Dermis blood vessel endothelial cell (primary cell): ENCODE measurements at places on chromosomes 6 and 20. TPM values are rescaled to one million over a fixed set of nuclear protein-coding genes. Genes with fewer than 3 reads are reported as not detected.
A peak's percentile ranks its signal among the peaks of the same experiment; 100 is the strongest.

DNA sequence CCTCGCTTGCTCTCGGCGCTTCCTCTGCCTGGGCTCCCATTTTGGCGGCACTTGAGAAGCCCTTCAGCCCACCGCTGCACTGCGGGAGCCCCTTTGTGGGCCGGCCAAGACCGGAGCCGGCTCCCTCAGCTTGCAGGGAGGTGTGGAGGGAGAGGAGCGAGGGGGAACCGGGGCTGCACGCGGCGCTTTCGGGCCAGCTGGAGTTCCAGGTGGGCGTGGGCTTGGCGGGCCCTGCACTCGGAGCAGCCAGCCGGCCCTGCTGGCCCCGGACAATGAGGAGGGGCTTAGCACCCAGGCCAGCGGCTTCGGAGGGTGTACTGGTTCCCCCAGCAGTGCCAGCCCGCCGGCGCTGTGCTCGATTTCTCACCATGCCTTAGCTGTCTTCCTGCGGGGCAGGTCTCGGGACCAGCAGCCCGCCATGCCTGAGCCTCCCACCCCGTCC is 10.2 kb upstream of the SRPK1 start:
- DNase-seq, result no peak

DNA sequence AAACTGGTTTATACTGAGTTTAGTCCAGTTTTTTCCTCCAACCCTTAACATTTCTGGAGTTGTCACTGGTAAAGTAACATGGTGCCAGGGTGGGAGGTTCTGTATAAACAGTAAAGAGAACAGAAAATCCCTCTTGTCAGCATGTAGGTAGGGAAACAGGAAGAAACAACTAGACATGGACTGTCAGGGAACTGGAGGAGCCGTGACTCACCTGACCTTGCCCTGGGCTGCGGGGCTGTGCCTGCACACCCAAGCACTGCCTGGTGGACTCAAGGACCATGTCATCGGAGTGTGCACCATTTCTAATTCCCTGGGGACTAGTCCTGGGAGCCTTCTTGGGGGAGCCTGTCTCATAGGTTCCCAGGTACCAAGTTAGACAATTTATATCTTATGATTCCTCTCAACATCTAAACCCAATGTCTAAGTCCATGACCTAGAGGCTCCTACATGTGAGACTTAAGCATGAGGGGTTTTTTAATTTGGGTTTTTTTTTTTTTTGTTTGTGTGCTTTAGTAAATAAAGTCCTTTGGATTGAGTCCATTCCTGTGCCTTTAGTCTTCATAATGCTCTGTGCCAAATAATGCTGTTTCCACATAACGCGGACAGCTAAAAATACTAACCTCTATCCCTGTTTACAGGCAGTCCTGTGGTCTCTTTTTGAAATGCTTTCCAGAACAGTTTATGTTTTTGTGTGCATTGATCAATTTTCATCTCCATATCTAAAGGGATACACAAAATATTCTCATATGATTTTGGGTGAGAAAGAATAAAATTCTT is 136.9 kb upstream of the SUPT3H start:
- peak; percentile 16 for DNase-seq

PPP1R3G gene
- 0.74 and 0.85 TPM in 2 replicates for total RNA-seq

SLC17A9 gene
- total RNA-seq, result 9.0 and 11.8 TPM in 2 replicates

DNA sequence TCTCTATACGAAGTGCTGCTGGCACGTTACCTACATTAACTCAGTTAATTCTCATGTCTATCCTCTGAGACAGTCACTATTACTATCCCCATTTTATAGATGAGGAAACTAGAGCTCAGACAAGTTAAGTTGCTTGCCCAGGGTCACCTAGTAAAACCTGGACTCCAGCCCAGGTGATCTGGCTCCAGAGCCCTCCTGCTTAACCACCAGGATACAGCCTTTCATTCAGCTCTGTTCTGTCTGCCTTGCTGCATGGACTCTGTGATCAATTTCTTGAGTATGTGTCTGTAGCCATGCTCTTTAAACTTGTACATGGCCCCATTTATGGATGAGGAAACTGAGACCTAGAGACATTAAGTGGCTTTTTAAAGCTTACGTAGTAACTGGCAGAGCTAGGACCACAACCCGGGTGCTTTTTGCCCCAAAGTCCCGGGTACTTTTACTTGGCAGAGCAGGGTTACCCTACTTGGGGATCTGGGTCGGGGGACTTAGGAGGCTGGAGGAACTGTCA is 4.7 kb downstream of the CDKN1A start:
- no peak for DNase-seq

PRRT1 gene
- 0.05 TPM in 1 of 2 replicates, not detected in the other for total RNA-seq

DNA sequence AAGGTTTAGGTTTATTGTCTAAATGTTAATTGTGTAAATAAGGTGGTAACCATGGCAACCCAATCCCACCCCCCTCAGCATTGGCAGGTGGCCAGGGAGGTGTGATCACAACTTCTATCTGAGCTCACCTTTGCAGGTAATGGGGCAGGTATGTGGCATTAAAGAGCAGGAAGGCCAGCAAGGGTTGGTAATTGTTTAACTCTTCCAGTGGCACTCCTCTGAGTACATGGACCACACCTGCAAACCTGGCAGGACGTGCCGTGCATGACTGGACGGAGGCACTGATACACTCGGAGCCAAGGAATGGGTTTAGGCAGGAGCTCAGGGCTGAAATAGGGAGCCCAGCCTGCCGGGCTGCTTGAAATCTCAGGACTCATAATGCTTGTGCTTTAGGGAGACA is 107.0 kb upstream of the BMP2 start:
- DNase-seq, result no peak

MAS1 gene
- total RNA-seq, result not detected in 2 replicates

- DNase-seq, result peak; percentile 43
Measured at GRCh38 chr20:37179683-37180524, 556 bp upstream of the MROH8 start.

DNA sequence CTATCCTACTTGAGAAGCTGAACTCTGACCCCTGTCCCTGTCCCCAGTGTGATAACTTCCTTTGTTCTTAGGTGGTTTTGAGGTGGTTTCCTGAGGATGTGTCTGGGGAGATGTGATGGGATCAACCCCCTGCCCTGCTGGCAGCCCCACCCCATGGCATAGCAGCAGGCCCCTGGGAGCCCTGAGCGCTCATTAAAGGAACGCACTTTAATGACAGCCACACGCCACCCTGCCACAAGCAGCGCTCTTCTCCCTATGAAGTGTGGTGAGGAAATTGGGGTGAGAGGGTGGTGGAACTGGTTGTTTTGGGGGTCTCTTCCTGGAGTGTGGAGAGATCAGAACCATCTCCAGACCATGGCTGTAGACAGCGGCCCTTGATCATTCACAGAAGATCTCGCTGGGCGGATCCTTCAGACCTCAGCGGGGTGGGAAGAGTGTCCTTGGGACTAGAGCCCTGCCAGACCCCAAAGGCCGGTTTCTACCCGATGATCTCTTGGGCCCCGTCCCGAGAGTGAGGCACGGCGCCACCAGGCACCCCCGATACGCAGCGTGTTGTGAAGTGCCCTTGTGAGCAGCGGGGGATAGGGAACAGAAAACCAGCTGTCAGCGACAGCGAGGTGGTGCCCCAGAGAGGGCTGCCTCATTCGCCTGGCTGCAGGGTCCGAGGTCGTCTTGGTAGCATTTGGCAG is 45.4 kb downstream of the SYNJ2 start:
- no peak for DNase-seq

GRCh38 chr6:39378175-39378959 is 55.9 kb upstream of the KCNK16 start:
- no peak for DNase-seq

DNA sequence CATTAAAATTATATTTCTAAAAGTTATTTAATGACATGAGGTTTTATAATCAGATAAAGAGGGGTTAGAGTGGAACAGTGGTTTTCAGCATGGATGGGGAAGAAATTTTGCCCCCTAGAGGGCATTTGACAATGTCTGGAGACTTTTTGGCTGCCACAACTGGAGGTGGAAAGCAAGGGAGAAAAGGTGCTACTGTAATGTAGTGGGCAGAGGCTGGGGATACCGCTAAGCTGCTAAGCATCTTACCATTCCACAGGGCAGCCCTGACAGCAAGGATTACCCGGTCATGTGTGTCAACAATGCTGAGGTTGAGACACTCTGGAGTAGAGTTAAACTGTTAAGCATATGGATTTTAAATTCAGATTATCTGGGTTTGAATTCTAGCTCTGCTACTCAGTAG is 52.9 kb upstream of the FABP7 start:
- peak; percentile 20 for DNase-seq

DNA sequence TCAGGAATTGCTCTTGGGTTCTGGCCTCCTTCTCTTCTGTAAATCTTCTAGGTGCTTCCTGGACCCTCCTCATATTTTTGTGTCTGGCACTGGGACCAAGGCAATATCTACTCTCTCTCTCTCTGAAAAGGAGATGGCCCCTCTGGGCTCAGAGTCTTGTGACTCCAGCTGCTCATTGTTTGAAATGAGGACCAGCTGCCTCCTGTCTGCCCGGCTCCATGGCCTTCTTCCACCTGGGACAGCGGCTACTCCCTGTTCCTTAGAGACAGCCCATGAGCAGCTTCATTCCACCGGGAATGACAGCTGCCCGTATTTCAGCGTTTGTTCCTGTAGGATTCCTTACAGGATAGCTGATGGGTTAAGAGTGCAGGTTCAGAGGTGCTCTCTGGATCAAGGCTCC is 2.9 kb downstream of the TGM3 start:
- no peak for DNase-seq

LSM14B gene
- 31.3 and 32.8 TPM in 2 replicates for total RNA-seq

- no peak for DNase-seq
Measured at GRCh38 chr6:39330476-39330875, 8.0 kb upstream of the KCNK16 start.

- no peak for DNase-seq
Measured at GRCh38 chr20:61356196-61356595, 104.1 kb downstream of the CDH4 start.

DNA sequence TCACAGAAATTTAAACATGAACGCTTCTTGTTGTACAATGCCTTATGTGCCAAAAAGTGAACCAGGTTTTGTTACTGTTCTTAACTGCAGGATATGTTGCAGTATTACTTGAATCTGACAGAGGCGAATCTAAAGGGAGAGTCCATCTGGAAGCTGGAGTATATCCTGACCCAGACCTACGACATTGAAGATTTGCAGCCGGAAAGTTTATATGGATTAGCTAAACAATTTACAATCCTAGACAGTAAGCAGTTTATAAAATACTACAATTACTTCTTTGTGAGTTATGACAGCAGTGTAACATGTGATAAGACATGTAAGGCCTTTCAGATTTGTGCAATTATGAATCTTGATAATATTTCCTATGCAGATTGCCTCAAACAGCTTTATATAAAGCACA is 19.9 kb downstream of the SMPDL3A start:
- DNase-seq, result no peak

RNF182 gene
- total RNA-seq, result 0.84 and 0.85 TPM in 2 replicates

PDE10A gene
- 9.7 and 12.2 TPM in 2 replicates for total RNA-seq

PNPLA1 gene
- total RNA-seq, result not detected in 2 replicates

GRCh38 chr6:134256862-134257261 is 61.0 kb downstream of the SGK1 start:
- DNase-seq, result no peak

DNA sequence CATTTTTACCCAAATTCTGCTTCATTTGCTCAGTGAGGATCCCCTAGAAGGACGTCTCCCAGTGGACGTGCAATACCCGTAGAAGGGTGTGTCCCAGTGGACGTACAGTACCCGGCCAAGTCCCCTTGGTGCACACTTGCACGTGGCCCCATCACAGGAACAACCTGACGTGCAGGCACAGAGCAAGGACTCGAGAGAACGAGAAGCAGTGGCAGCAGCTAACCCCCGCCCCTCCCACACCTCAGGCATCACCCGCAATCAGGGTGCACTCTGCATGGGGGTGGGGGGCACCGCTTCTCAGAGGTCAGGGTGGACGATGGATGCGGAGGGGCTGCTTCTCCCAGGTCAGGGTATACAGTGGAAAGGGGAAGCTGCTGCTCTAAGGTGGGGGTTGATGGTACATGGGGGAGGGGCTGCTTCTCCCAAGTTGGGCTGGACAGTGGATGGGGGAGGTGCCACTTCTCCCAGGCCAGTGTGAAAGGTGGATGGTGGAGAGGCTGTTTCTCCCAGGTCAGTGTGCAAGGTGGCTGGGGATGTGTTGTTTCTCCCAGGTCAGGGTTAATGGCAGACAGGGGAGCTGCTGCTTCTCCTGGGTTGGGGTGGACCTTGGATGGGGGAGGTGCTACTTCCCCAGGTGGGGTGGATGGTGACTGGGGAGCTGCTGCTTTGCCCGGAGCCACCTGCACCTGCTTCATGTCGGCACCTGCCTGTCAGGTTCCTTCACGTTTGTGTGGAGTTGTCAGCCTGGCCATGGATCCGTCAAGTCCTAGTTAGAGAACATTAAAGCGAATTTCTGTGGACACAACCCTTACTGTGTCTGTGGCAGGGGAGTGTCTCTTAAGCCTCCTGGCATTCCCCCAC is 1.0 kb upstream of the THBS2 start:
- no peak for DNase-seq

- DNase-seq, result no peak
Measured at GRCh38 chr6:107230024-107230423, 114.7 kb upstream of the BEND3 start.

- DNase-seq, result no peak
Measured at GRCh38 chr6:157117431-157118095, 205.8 kb downstream of the TMEM242 start.

DNA sequence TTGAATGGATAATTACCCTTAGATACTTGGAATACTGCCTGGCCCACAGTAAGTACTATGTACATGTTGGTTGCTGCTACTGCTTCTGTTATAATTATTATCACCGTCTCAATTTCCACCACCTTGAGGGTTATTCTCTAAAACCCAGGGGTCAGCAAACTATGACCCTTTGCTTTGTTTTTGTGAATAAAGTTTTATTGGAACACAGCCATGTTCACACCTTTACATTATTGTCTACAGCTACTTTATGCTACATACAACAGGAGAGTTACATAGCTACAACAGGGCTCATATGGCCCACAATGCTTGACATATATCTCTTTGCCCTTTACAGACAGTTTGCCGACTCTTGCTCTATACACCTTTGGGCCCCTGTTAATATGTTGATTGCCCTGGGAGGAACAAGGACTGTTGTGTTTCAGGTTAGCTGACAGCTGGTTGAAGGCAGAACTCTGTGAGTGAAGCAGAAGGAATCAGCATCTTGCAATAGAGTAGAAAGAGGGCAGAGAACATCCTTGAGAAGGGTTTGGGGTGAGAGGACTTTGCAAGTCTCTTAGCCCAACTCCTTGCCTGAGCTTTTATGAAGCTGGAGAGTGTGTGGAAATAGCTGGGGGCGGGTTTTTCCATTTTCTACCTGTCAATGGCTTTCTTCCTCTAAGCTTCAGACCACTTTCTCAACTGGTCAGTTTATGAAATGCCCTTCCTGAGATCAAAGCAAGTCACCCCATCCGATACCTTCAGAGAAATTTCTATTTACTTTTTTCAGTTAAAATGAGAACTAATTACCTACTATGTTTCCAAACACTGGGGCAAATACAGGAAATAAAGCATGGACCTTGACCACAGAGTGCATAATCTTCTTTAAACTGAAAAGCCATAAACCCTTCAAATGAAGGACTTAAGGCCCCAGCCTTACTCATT is 3.5 kb upstream of the MEP1A start:
- no peak for DNase-seq

DNA sequence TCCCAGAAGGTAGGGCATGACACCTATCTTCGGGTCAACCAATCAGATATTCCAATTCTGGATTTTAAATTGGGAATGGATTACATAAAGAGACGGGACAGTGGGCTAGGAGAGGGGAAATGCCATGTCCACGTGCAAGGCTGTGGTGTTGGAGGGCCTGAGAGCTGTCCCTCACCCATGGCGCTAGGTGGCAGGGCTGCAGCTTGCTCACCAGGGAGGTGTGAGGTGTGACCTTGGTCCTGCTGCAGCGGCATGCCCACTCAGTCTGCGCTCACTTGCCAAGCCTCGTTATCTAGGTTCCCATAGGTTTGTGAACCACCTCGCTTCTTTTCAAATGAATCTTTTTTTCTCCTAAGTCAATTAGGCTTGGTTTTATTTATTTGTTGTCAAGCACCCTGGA is 19.4 kb upstream of the CST3 start:
- no peak for DNase-seq
